CD8-positive, alpha-beta memory T cell (primary cell): ENCODE measurements at places on chromosomes 6 and 20.

DNA sequence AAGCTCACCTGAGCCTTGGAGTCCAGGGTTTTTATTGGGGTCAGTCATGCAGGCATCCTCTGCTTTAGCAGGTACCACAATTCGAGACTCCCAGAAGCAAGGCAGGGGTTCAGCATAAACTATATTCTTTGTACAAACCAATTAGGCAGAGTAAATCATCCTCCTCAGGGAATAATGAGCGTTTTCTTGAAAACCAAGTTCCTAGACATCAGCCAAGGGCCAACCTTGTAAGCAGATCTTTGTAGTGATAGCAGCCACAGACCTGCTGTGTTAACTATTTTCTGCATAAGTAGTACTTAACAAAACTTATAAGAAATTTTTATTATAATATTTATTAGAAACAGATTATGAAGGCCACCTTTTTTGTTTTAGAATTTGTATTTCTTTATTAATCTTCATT, 74.7 kb downstream of the STXBP5 start:
- no peak for DNase-seq

- no peak for DNase-seq
Measured at GRCh38 chr6:130138116-130138908, 84.4 kb downstream of the SAMD3 start.

GRCh38 chr6:20328266-20328923, 73.3 kb upstream of the E2F3 start:
- no peak for DNase-seq

DNA sequence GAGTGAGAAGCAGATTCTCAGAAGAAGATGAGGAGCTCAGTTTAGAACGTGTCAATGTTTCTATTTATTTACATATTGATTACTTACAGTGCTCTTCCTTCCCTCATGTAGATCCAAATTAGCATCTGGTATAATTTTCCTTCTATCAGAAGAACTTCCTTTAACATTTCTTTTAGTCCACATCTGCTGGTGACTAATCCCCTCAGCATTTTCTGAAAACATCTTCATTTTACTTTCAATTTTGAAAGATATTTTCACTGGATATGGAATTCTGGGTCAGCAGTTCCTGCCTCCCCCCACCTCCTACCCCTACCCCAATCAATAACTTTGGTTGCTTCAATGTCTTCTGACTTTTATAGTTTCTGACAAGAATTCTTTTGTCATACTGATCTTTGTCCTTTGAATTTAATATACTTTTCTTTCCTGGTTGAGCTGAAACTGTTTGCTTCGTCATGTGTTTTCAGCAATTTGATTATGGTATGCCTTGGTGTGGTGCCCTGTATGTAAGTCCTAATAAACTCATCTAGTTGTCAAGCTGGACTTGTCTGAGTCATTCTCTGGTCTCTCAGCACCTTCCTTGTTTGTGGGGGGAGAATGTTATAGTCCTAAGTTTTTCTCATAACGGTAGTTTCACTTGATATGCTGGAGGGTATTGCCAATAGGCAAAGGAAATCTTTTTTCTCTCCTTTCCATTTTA, 57.0 kb downstream of the SMPDL3A start:
- no peak for DNase-seq

GRCh38 chr6:13813026-13813425, 1.3 kb downstream of the MCUR1 start:
- no peak for DNase-seq

DNA sequence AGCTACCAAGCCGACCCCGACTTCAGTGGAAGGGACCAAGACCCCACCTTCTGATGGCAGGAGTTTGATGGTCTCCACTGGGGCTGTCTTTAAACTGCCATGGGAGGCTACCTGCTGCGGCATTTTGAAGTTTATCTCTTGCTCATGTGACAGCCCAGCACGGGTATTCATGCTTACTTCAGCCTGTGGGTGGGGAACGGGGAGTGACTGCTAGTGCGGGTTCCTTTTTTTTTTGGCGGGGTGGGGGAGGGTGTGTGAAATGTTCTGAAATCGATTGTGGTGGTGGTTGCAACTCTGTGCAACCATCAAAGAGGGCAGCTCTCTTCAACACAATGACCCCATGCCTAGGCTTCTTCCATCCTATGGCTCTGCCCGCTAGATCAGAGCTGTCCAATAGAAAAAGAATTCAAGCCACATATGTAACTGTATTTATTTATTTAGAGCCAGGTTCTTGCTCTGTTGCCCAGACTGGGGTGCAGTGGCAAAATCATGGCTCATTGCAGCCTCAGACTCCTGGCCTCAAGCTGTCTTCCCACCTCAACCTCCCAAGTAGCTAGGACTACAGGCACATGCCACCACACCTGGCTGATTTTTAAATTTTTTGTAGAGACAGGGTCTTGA, 53.7 kb downstream of the PPP1R16B start:
- no peak for DNase-seq

GRCh38 chr6:112663698-112664097, 316.6 kb downstream of the RFPL4B start:
- no peak for DNase-seq

GRCh38 chr6:21501021-21501354, 92.6 kb upstream of the SOX4 start:
- no peak for DNase-seq

GRCh38 chr6:84002226-84002625, 31.3 kb upstream of the MRAP2 start:
- DNase-seq: no peak

DNA sequence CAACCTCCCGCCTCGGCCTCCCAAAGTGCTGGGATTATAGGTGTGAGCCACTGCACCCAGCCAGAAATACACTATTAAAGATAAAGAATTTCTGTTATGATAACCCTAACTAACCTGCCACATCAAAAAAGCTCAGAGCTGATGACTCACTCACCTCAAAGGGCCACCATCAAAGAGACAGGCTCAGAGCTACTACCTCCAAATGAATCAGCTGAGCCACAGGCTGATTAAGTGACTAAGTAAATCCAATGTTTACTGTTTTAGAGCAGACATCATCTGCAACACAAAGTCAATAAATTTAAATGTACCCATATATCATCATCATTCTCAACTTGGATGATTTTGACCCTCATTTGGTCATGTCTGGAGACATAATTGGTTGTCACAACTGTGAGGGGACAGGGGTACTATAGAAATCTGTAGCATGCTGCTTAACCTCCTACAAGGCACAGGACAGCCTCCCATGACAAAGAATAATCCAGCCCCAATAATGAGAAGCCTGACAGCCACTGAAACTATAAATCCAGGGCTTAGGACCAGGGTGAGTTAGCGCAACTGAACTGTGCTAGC, 106.5 kb downstream of the ATP9A start:
- no peak for DNase-seq

GRCh38 chr6:113055061-113055460, 707.9 kb downstream of the RFPL4B start:
- DNase-seq: no peak

DNA sequence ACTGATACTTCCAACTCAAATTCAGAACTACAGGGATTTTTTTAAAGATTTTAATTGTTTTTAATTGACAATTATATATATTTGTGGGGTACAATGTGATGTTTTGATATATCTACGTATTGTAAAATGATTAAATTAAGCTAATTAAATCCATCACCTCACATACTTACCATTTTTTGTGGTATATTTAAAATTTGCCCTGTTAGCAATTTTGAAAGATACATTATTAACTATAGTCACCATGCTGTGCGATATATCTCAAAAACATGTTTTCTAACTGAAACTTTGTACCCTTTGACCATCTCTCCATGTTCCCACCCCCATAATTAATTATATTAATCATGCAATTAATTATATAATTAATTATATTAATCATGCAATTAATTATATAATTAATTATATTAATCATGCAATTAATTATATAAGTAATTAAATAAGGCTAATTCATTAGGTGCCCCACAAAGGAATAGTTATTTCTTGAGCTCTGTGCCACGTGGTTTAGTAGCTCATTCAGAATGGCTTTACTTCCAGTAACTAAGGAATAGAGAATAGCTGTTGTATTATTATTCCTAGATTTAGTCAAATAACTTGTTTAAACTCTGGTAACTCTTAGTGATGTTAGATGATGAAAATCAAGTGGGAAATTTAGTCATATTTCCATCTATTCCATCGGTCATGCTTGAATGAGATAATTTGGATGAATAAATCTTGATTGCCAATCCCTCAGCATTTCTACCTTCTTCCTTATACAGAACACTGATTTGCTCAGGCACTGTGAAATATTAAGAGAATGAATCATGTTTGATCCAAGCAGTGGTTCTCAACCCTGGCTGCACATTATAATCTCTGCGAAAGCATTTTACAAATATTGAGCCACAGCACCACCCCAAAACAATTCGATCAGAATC, 25.1 kb downstream of the LOC128125822 start:
- no peak for DNase-seq

- no peak for DNase-seq
Measured at GRCh38 chr6:65818576-65818975, 111.5 kb upstream of the EYS start.

- DNase-seq: no peak
Measured at GRCh38 chr20:17816804-17817587, 117.2 kb downstream of the BANF2 start.

- no peak for DNase-seq
Measured at GRCh38 chr6:22468256-22468965, 101.0 kb upstream of the HDGFL1 start.

GRCh38 chr6:129429956-129430355, 280.0 kb downstream of the ARHGAP18 start:
- DNase-seq: no peak

- no peak for DNase-seq
Measured at GRCh38 chr6:74657011-74657410, 548.8 kb downstream of the COL12A1 start.

GRCh38 chr6:22399693-22400092, 102.9 kb upstream of the PRL start:
- DNase-seq: no peak

DNA sequence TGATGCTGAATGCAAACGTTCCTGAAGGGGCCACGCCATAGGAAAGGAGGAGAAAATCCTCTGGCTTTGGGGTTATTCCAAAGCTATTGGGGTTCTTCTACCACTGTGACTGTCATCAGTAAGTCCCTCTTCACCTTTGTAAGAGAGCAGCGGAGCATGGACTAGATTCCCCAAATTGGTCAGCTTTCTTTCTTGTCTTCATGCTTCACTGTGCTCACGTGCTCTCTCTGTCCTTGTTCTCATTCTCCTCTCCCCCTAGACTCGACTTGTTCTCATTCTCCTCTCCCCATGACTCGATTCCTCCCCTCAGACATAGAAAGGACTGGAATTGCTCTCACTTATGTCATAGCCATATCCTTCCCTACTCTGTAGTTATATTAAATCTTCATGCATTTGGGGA, 54.8 kb upstream of the ADGRG6 start:
- DNase-seq: no peak

GRCh38 chr6:17007749-17008148, 94.1 kb upstream of the STMND1 start:
- DNase-seq: no peak

- no peak for DNase-seq
Measured at GRCh38 chr6:95846652-95847051, 169.1 kb upstream of the FUT9 start.

DNA sequence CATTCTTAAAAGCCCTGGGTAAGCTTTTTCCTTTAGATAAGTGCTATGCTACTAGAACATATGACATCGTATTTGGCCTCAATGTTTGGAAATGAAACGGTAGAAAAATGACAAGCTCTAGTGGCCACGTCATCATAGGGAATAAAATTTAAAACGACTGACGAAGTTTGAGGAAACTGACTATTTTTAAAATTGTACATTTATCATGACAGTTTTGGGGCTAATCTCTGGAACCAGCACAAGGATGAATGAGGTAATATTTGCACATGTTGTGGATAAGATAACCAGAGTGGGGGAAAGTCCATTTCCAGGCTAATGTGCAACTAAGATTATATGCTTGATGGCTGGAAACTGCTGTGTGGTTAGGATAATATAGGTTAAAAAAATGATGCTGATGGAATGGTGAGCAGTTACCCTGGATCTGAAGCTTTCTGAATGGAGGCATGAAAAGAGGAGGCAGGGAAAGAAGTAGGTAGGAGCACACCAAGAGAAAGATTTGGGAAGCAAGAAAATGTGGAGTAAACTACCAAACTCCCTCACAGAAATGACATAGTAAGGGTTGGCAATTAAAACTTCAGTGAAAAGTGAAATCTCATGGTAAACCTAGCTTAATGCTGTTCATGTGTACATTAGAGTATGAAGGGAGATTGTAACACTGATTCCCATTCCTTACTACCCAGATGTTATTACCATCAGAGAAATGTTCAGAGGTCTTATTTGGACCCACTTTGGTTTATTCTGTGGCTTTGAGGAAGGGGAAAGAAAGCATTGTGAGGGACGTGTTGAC, 42.7 kb upstream of the CEP162 start:
- no peak for DNase-seq

GRCh38 chr6:112618849-112619248, 271.7 kb downstream of the RFPL4B start:
- DNase-seq: no peak

GRCh38 chr20:63957690-63958441, 1.6 kb upstream of the UCKL1 start:
- DNase-seq: no peak

GRCh38 chr20:36391456-36391855, 85.3 kb downstream of the DLGAP4 start:
- no peak for DNase-seq

- DNase-seq: no peak
Measured at GRCh38 chr6:95589826-95590570, 12.7 kb downstream of the MANEA start.

GRCh38 chr6:110935171-110935570, 23.3 kb upstream of the GTF3C6 start:
- no peak for DNase-seq

DNA sequence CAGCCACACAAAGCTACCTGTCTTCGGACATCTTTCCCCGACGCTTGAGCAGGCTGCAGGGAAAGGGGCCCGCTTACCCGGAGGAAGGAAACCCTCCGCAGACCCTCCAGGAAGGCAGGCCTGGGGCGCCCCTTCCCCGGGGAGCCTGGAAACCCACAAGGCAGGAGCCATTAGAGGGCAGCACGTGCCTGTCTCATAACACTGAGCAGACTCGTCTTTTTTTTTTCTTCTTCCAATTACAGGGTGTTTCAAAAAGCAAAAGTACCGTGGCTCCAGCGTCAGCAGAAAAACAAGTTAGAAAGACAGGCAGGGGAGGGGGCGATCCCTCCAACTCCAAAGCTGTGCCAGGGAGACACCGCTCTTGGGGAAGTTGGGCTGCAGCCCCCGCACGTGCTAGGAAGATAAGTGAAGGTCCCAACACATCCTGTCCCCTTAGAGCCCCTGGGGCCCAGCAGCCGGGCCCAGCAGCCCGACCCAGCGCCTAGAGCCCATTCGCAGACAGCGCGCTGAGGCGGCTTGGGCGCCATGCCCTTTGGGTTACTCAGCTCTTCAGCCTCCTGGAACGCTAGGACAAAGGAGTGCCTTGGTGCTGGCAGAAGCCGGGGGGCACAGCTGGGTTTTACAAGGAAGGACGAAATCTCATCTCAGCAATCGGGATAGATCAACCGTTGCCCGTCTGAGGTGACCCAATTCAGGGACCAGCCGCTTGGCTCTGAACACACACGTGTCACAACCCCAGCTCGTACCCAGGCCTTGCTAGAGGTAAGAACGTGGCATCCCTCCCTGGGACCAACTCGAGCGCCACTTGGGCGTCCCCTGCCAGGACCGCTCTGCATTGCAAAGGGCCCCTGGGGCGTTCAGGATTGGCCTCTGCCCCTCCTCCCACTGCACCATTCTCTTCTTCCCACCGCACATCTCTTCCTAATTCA, 136.3 kb downstream of the LY86 start:
- peak; percentile 59 for DNase-seq

GRCh38 chr20:46964618-46965455, 70.2 kb downstream of the EYA2 start:
- DNase-seq: no peak
